ENCODE measurements at places on chromosomes 5 and 9.
A peak's percentile ranks its signal among the peaks of the same experiment; 100 is the strongest.

GRCh38 chr9:406886-407654 lies 192.4 kb downstream of the DOCK8 start:
- DNase-seq: no peak

GRCh38 chr5:60395712-60396329 lies 304.1 kb downstream of the DEPDC1B start:
- no peak for DNase-seq

DNA sequence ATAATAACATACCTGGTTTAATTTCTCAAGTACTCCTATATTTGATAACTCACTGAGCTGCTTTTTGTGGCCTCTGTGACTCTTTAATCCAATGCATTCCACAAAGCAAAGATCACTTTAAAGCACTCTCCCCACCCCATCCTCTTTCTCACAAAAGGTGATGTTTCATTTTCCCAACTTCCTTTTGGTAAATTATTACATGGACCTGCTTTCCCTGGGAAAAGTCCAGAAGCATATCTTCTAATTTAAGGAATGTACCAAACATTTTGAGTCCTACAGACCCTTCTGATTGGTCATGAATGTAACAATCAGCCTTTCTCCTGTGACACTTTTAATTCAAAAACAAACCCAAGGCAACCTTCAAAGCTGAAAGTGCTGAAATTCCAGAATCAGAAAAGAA lies 71.1 kb downstream of the MLLT3 start:
- peak; percentile 71 for DNase-seq

- DNase-seq: no peak
These were observed 81.1 kb downstream of the PHF2 start for GRCh38 chr9:93657331-93658111.

GRCh38 chr5:40746703-40747102 lies 9.1 kb downstream of the TTC33 start:
- DNase-seq: no peak

- DNase-seq: no peak
These were observed 43.0 kb upstream of the SIL1 start for GRCh38 chr5:139241139-139241538.

- no peak for DNase-seq
These were observed 140.6 kb upstream of the KLF4 start for GRCh38 chr9:107630156-107630555.

DNA sequence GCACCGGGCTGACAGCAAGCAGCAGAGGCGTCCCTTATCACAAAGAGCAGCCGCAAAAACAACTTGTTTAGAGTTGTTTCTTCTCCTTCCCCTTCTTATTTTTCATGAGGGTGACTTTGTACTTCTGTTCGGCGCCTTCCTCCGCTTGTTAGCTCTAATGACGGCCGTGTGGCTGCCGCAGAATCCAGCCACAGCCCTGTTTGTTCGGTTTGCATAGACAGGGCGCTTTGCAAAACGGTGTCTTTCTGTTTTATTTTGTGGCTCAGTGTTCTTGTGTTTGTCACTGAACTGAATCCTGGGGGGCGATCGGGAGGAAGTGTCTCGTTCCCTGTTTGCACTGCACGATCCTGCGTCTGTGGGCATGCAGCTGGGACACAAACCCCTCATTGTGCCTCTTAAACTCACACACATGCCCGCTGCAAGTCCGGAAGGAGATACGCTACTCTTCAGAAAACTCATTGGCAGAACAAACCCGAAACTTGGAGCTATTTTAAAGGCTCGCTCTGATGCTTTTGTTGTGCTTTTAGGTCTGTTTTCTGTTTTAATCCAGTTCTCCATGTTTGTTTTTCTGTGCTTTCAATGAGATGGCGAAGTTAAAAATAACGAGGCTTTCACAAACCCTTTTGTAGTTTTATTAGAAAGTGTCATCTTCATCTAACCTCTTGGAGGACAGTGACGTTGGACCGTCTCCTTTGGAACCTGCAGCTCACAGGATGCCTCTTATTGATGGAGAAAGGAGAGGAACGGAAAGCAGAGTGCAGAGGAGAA lies 213.9 kb downstream of the IRX2 start:
- DNase-seq: no peak

DNA sequence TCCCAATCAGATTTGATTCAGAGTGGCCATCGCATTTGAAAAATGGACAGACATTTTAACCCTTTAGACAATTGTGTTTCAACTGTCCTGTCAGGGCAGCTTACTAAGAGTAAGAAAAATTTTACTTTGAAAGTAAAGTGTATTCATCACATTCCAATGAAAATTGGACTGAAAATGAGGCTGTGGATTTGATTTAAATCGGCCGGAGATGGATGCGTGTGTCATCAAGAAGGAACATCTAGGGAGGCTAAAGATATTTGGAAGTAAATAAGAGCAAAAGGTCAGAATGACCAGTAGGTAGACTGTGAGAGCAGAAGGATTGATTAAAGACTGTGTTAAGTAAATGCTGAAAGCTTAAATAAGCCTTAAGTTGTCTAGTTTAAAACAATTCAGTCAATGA lies 1.5 kb downstream of the ZCCHC7 start:
- no peak for DNase-seq

GRCh38 chr9:124593651-124594058 lies 86.5 kb upstream of the NR5A1 start:
- DNase-seq: no peak

DNA sequence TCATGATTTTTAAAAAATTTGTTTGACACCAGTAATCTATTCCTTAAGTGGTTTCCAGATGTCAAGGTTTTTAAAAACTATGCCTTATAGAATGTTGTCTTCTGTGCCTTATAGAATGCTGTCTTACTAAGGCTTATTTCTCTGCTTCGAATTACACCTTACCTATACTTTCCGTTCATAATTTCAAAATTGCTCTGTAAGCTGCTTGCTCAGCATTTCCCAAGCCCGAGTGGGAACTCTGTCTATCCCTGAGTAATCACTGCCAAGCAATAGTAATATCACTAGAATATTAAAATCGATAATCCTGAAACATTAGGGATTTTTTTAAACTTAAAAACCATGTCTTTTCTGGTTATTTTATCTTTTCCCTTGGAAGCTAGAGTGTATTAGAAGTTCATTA lies 376.3 kb downstream of the PIK3R1 start:
- no peak for DNase-seq

- no peak for DNase-seq
These were observed 35.2 kb downstream of the ANKRD33B start for GRCh38 chr5:10599113-10599512.

DNA sequence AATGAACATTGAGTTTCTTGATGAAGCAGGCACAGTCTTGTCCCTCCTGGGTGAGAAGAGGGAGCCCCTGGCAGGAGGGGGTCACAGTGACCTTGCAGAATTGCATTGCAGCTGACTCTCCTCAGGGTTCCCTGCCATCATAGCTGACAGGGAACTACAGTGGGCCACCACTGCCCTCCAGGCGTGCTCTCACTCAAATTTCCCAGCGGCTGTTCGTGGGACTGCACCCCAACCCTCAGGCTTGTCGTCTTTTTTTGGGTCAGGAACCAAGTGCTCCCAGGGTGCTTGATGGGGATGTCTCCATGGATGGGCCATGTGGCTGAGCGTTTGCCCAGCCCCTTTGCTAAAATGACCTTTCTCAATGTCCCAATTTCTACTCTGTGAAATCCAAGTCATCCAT lies 215.8 kb downstream of the MELK start:
- no peak for DNase-seq

DNA sequence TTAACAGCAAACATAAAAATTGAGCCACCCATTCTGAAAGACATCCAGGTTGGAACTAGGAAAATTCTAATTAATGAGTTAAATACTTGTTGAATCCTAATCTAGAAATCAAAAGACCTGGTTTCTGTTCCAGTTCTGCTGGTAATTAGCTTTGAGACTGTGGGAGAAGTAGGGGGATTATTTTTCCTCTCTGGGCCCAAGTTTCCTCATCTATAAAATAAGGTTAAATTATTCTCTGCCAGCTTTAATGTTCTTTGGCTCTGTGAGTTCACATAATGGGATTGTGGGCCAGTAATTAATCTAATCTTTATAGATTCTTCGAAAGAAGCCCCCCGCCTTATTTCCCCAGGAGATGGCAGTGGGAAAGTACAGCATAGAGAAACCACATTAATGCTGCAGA lies 104.6 kb downstream of the ENC1 start:
- no peak for DNase-seq

DNA sequence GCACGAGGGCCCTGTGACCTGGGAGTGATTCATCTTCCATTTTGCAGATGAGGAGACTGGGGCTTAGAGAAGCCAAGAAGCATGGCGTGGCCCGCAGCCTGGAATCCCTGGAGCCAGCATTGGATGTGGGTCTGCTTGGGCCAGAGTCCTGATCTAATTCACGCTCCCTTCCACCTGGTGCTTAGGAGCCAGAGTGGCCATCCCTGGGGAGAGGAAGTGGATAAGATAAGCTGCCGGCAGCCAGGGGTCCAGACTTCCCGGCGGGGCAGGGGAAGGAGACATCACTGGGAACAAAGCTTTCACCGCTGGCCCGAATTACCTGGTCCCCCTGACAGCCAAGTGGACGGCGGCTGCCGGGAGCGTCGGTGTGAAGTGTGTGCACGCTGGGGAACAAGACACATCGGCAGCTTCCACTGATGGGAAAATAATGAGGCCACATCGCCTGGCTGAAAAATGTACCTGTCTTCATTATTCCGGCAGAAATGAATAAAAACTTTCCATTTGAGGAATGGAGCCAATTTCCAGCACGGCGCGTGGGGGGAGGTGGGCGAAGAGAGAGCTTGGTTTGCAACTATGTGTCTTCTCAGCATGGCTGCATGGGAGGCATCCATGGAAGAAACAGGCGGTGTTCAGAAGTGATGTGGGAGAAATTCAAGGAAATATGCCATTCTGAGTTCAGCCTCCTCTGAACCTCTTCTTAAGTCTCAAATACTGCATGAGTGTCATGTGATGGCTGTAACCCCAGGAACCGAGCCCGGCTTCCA lies 78.5 kb downstream of the OLFM1 start:
- DNase-seq: no peak

- DNase-seq: no peak
These were observed 92.1 kb downstream of the CDKN2A start for GRCh38 chr9:21902136-21902535.

DNA sequence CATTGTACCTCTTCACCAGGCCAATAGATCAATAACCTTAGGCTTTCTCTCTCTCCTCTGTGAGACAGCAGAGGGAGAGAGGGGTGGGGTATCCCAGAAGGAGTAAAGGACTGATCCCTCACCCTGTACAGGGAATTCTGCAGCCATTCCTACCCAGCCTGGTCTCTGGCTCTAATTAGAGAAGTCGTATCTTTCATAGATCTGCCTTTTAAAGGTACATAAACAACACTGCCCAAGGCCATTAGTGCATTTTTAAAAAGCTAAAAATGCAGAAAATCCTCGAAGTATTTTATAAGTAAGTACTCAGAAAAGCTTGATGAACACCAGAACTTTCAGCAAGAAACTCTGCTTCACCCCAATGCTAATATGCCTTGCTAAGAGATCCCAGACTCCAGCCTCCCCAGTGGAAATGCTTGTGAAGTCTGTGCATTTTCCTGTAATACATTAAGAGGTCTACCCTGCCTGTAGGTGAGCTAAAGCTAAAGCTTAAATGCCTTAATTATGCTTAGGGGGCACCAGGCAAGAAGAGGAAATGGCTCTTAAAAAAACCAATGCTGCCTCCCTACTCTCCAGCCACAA lies 200.0 kb upstream of the ANKRD55 start:
- DNase-seq: no peak

DNA sequence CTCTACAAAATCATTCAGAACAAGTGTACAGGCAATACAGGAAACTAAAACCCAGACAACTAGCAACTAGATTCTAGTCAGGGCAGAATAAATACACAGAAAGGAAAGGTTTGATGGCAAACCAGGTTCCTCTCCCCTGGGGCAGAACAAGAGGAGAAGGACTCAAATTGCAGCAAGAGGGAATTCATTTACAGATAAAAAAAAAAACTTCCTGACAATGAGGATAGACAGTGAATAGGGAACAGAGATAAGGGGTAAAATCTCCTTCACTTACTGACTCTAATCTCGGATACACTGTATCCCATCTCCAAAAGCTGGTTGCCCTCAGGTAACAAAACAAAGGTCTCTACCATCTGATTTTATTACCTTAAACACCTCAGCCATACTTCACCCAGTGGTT lies 244.0 kb downstream of the SEC61B start:
- DNase-seq: no peak

- DNase-seq: no peak
These were observed 63.1 kb upstream of the TTC23L start for GRCh38 chr5:34775886-34776285.

- no peak for DNase-seq
These were observed 13.6 kb upstream of the ARHGAP26 start for GRCh38 chr5:142756576-142756975.

GRCh38 chr5:1068204-1068894 lies 43.5 kb downstream of the SLC12A7 start:
- DNase-seq: no peak

GRCh38 chr9:79976257-79977073 lies 404.7 kb downstream of the TLE4 start:
- DNase-seq: no peak

- no peak for DNase-seq
These were observed 154.1 kb downstream of the SEMA6A start for GRCh38 chr5:116420540-116420939.

- no peak for DNase-seq
These were observed 31.5 kb upstream of the FAM170A start for GRCh38 chr5:119597728-119598298.

- peak; percentile 61 for DNase-seq
These were observed 38.0 kb upstream of the CCDC152 start for GRCh38 chr5:42718591-42718990.

DNA sequence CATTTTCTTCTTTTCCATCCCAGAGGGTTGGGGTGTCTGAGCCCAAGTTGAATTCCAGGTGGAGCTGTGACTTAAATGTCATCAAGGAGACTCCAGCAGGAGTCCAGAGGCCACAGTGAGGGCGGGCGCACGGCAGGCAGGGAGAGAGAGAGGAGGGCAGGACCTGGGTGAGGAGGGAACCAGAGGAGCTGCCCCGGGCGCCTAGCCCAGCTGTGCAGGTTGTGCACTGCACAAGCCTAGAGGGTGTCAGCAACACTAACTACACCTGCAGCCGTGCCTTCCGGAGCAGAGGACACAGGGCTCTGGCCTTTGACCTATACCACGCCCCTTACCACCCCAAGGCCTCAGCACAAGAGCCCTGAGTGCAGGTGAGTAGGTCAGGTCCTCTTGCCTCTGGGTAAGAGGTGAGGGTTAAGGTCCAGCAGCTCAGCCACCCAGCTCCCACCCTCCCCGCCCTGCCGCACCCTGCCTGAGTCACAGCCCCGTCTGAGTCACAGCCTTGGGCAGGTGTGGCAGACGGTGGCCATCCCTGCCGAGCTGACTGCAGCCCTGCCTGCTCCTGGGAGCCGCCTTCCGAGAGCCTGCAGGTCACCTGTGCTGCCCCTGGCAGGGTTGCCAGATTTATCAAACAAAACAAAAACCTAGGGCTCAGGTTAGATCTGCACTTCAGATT lies 6.4 kb upstream of the AGPAT2 start:
- peak; percentile 47 for DNase-seq

DNA sequence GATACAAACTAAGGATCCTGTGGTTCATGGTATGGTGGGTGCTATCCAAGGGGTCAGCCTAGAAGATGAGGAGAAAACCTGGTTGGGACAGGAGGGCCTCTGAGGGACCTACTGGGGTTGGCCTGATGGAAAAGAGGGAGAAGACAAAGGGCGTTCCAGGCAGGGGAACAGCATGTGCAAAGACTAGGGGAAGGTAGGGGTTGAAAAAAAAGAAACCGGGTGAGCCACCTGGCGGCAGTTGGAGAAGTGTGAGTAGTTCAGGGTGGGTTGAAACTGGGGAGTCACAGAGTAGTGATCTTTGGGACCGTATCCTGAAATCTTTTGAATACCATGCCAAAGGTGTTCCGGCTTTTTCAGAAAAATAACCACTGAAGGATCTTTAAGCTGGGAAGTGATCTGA lies 8.7 kb upstream of the GABRP start:
- DNase-seq: no peak
